CD14-positive monocyte (primary cell): ENCODE measurements at places on chromosomes 7 and 10.

GRCh38 chr10:107689323-107689722 lies 524.8 kb upstream of the SORCS1 start:
- DNase-seq = peak; percentile 76

DNA sequence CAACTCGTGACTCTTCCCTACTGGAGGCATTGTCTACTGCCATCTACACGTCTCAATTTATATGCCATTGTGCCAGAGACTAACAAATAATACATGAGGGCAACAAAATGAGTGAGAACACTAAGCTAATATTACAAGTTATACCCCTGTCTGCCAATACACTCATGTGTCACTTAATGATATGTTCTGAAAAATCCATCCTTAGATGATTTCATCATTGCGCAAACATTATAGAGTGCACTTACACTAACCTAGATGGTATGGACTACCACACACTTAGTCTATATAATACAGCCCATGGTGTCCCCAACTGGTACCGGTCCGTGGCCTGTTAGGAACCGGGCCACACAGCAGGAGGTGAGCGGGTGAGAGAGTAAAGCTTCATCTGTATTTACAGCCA lies 64.3 kb upstream of the CTNNA3 start:
- no peak for DNase-seq

GRCh38 chr10:60823324-60823723 lies 45.0 kb downstream of the CDK1 start:
- DNase-seq = no peak

DNA sequence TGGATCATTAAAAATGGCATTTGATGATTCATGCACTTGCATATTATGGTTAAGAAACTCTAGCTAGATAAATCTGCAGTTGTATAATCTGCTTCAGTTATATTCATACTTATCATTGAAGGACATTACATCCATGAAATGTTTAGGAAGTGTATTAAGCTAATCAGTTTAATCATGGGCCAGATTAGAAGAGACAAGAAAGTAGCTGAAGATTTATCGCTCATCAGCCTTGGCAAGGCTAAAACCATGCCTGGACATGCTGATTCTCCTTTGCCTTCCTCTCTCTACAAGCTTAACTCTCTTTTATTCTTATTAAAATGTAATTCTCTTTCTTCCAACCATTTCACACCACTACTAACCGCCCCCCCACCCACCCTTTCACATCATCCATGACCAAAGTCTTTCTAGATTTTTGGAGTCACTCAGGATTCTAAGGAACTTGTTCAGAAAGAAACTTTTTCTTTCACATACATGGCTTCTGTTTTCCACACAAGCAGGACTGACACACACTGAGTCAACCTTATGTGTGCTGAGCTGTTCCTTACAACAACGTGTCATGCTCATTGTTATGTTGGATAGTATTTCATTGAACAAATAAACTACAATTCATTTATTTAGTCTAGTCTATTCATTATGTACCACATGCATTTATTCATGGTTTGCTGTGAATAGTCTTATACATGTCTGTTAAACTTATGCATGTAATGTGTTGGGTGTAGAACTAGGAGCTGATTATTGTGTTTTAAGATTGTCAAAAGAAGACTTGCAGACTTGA lies 227.3 kb upstream of the SP8 start:
- DNase-seq = no peak

DNA sequence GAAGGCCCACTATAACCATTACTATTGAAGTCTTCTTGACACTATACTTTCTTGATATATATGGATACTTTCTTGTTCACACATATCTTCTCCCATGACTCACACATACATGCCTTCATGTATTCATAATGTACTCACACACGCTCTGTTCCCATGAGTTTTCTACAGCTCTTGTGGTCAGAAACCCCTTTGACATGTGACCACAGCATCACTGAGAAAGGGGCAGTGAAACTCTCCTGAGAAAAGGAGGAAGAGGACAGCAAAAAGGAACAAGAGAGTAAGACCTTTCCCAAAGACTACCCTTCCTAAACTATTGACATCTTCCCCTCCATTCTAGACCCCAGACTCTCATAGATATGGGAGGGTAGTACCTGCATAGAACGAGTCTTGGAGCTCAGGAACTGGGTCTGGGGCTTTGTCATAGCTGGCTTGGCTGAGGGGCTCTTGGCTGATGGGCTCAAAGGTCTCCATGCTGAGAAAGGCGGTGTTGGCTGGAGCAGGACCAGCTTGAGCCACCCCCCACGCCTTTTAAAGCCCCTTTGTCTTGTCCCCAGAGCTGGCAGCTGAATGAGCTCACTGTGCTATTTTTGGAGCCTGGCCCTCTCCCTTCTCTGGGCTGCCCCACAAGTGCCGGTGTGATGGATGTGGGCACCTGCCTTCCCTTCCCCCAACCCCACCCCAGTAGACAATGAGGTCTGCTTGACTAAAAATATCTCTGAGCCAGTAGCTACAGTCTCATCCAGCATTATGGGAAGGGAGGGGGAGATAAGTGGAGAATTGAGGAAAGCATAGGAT lies 5.1 kb downstream of the SYNPO2L start:
- DNase-seq = peak; percentile 95

- no peak for DNase-seq
Measured at GRCh38 chr10:123044391-123044790, 35.6 kb downstream of the ACADSB start.
